ENCODE measurements at places on chromosomes 3 and 15.

DNA sequence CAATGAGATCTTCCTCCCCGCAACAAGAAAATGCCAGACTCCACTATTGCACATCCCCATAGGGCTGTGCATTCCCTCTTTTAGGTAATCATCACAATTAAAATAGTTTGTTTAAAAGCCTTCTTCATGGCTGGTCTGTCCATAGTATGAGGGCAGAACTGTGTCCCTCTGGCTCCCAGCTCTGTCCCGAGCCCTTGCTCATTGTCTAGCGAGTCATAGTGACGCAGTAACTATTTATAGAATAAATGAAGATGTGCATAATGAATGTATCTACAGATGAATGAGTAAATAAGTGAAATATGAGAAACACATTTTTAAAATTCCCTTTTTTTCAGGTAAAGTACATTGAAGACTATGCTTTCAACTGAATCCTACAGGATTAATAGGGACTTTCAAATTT lies 128.4 kb upstream of the TMC3 start:
- DNase-seq, result no peak

DNA sequence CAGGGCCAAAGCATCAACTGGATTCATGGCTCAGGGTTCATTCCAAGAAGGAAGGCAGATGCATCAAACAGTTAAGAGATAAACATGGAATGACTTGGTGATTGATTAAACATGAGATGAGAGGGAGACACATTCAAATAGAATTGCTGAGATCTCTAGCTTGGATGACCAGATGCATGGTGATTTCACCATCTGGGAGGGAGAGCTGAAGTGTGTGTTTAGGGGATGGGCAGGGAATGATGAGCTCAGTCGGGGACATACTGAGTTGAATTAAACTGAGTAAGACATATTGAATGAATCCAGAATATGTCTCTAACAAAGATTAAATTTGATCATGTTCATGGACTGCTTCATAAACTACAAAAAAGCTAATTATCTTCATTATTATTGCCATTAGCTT lies 35.5 kb downstream of the CADPS start:
- no peak for DNase-seq

- no peak for DNase-seq
Observed at GRCh38 chr3:72380711-72381493, 467.3 kb downstream of the SHQ1 start.

DNA sequence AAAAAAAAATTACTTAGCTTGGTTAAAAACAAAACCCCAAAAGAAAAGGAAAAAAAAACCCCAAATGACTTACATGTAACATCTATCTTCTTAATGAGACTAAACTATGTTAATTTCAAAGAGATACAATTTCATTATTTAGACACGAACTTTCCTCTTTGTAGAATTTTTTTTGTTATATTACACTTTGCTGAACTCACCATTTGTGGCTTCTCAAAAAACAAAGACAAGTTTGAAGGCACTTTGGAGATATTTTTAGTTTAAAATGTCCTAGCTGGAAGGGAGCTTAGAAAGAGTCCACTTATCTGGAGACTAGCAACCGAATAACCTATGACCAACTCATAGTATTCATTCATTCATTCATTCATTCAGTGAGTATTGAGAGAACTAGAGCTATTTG lies 301.7 kb upstream of the ROPN1 start:
- no peak for DNase-seq

- no peak for DNase-seq
Observed at GRCh38 chr3:182479419-182480336, 313.6 kb upstream of the ATP11B start.

DNA sequence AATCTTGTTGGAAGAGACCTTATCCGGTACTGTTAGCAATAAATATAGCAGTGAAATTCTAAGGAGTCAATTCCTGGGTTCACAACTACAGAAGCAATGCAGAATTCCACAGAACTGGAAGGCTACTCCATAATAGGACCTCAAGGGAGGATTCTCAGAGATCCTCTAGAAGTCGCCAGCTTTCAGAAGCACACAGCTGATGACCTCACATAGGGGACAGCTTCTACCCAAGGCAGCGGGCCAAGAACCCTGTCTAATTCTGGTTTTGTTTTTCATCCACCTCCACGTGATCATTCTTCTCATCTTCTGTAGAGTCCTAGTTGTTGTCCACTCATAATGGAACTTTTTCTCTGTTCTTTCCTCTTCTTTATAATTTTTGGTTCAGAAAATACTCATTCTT lies 99.4 kb downstream of the ERC2 start:
- DNase-seq, result no peak

GRCh38 chr3:52128118-52128683 lies 26.0 kb downstream of the POC1A start:
- DNase-seq, result no peak

- DNase-seq, result no peak
Observed at GRCh38 chr3:31412832-31413231, 119.9 kb upstream of the STT3B start.

DNA sequence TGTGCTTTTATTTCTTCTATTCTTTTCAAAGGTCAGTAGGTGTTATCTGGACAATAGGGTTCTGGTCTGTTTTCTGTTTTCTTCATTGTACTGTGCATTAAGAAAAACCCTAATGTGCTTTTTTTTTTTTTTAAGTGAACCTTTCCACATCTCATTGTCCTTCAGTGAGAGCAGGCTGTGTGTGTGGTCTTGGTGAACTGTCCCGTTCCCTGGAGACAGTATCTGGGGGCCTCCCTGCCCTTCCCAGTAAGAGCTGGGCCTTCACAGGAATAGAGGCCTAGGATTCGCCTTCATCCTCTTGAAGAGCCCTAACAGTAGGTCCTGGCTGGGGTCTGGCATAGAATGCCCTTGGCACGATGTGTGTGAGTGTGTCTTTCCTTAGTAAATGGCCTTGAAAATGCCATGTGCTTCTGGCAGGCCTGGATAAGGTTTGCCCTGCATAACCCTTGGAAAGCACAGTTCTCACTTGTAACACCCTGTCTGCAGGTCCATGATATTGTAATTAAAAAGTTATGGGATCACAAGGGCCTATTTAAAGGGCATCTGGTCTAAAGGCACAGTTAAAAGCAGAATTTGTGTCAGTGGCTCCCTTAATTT lies 81.2 kb downstream of the IGF1R start:
- no peak for DNase-seq

DNA sequence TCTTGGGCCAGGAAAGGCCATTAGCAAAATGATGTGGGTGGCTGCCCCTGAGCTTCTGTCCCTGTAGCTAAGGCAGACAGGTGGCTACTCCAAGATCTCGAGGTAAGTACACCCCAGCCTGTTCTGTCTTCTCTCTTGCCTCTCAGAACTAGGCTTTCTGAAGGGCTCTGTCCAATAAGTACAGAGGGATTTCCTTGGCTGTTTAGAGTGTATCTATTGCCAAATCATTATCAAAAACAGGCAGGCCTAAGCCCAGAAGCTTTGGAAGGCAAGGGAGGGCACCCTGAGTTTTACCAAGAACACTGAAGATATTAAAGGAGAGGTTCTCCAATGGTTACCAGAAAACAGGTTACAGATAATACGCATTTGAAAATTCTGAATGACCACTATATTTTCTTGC lies 156.6 kb downstream of the MYRIP start:
- no peak for DNase-seq

- no peak for DNase-seq
Observed at GRCh38 chr3:71202848-71203533, 380.5 kb downstream of the FOXP1 start.

GRCh38 chr15:64461721-64462162 lies 1.4 kb downstream of the ZNF609 start:
- DNase-seq, result no peak

- DNase-seq, result no peak
Observed at GRCh38 chr15:96598514-96598913, 268.0 kb downstream of the NR2F2 start.

DNA sequence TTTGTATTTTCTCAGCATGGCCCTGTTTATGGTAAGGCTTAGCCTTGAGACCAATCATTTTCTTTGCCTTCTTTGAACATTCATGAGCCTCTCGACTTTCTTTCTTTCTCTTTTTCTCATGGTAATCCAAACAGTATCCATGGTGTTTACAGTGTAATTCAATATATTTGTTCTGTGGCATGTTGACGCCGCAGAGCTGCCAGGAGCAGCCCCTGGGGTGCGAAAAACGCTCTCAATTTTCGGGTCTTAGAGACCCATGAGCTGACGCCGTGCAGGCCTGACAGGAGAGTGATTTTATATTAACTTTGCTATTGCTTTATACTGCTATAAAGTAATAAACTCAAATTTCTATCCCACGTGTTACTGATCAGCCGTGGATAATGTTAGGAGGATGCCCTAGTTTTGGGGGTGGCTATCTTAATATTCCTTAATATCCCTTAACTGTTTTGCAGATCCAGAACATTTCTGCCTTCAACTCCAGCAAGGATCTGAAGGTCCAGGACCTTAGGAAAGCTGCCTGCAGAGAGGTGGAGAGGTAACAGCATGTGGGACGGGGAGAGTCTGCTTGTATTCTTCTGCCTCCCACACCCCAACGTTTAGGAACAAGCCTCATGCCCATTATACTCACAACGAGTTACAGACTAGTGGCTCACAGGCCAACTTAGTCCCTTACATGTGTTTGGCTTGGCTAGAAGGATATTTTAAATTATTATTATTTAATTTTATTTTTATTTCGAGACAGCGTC lies 29.3 kb upstream of the MYO1E start:
- no peak for DNase-seq

DNA sequence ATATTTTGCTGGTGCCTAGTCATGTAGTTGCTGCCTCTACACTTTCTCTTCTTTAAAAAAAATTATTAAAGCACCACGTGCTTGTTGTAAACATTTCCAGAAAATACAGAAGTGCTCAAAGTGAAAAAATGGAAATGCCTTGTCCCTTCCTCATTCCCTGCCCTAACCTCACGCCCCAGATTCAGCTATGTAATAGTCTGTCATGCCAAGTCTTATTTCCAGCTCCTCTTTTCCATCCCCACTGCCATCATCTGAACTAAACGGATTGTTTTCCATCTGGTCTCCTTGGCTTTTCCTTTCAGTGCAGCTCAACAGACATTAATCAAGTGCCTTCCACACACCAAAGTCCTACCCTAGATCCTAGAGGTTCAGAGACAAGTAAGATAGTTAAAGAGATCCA lies 15.5 kb downstream of the ZNF774 start:
- no peak for DNase-seq

GRCh38 chr15:59691194-59691805 lies 2.2 kb upstream of the BNIP2 start:
- peak; percentile 16 for DNase-seq

GRCh38 chr3:38137615-38138348 lies 679 bp upstream of the MYD88 start:
- DNase-seq, result no peak

GRCh38 chr15:73631915-73632669 lies 1.1 kb downstream of the NPTN start:
- DNase-seq, result no peak

GRCh38 chr3:149600634-149601033 lies 57.2 kb downstream of the WWTR1 start:
- no peak for DNase-seq

- DNase-seq, result no peak
Observed at GRCh38 chr15:63969652-63970421, 76.4 kb downstream of the DAPK2 start.

- DNase-seq, result no peak
Observed at GRCh38 chr15:40252141-40252437, 13.2 kb downstream of the PAK6 start.

GRCh38 chr3:43043071-43043766 lies 62.7 kb downstream of the POMGNT2 start:
- DNase-seq, result no peak

DNA sequence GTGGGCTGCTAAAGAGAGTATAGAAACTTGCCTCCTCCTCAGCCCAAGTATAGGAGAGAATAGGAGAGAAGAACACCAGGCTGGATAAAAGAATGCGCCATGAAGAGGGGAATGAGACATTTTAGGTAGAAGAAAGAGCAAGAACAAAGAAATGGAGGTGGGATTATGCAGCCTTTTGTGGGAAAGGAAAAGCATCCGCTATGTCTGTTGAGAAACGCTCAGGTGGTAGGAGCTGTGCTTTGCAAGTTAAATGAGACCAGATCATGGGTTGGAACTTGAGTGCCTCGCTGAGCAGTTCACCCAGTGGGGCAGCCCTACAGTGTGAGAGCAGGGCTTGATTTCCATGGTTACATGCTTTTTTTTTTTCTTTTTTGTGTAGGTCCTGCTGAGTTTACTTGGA lies 11.5 kb upstream of the RTP1 start:
- DNase-seq, result no peak
